ENCODE measurements at places on chromosomes 6 and 20. TPM values are rescaled to one million over a fixed set of nuclear protein-coding genes. Genes with fewer than 3 reads are reported as not detected.

GRCh38 chr6:128078276-128078675, 177.4 kb upstream of the THEMIS start:
- no peaks in the 10 kb centered on the region for H3K27me3 ChIP-seq
- no peaks in the 10 kb centered on the region for H3K4me1 ChIP-seq
- no peak for DNase-seq
- H3K4me3 ChIP-seq, result no peak overlapping the region

DNA sequence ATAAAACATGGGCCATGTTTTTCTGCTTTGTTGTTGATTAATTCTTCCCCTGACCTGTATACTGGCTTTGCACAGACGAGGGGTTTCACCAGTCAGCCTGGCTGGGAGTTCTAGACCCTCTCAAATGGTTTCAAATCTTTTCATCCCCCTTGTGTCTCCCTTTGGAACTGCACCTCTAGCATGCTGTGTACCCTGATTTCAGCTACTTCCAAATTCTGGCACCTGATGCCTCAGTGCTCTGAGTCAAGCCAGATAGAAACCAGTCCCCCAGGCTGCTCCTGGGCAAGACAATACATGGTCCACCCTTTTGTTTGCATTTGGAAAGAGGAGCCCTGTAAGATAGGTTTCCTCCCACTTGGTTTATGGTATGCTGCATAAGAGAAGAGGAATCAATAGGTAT, 290.2 kb downstream of the BTBD3 start:
- H3K4me3 ChIP-seq, result no peak overlapping the region
- H3K27me3 ChIP-seq, result no peaks in the 10 kb centered on the region
- H3K4me1 ChIP-seq, result no peaks in the 10 kb centered on the region
- no peak overlapping the region for H3K27ac ChIP-seq
- no peaks in the 10 kb centered on the region for H3K36me3 ChIP-seq

DNA sequence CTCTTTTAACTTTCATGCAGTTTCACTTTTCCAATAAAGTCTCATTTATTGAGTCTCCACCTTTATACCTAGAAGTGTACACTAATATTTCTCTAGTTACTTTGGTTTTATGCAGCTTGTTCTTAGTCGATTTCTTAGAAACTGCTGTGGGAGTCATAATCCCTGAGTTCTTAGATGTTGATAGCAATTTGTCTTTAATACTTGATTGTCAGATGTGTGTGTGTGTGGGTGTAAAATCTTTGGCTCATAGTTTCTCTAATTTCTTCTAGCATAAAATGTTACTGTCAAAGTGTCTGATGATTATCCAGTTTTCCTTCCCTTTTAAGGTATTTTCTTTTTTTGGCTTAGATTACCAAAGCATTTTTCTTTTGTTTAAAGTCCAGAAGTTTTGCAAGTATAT, 473.8 kb upstream of the PTCHD4 start:
- DNase-seq, result no peak

GRCh38 chr20:52105442-52106422, 85.8 kb downstream of the ZFP64 start:
- H3K4me3 ChIP-seq, result no peak overlapping the region
- no peaks in the 10 kb centered on the region for H3K36me3 ChIP-seq
- no peak overlapping the region for H3K27ac ChIP-seq
- no peaks in the 10 kb centered on the region for H3K4me1 ChIP-seq
- DNase-seq, result no peak

DNA sequence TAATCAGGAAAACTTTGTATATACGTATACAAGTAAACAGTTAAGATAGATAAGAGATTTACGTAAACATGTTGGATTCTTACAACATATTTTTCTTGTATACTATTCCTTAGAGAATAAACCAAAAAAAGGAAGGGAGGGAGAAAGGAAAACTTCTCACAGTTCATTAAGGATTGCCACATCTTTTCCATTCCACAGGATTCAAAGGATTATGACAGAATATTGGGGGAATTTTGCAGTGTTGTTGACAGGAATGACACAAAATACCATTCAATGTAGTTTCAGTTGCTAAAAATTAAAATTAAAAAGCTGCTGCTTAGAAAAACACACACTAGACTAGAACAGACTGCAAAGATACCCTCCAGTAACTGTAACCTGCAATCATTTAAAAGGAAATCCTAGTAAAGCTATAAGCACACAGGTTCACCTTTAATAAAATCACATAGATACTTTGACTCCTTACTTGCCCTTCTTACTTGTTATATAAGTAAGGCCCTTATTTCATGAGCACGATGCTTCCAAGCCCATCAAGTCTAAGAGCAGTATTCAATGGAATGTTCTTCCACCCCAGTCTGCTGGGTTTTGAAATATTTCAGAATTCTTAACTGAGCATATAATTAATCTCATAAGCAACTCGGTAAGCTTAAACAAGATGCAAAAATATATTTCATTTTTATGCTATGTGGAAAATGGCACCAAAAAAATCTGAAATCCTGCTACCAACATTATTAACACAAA, 107.8 kb downstream of the SMLR1 start:
- H3K27me3 ChIP-seq, result no peaks in the 10 kb centered on the region
- peaks cover 18% of the 10 kb centered on the region for H3K4me1 ChIP-seq
- H3K27ac ChIP-seq, result no peak overlapping the region
- no peak for DNase-seq

DNA sequence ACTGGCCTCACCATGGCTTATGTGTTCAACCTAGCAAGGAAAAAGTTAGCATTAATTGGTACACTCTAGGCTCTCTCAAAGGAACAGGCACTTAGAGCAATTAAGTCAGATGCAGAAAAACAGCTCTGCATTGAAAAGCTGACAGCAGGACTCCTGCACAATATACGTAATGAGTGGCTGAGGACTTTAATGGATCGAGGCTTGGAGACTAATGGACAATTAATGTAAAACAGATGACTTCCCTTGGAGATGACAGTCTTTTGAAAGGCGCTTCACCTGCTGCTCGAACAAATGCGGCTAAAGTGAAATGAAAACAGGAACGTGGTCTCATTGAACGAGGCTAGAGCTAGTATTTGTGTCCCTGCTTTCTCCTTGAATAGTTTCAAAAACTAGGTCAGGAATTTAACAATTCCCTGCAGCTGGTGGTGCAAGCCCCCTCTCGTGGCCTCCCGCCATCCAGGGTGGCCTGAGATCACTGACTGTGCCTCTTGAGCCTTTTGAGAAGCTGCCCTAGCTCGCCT, 137.1 kb downstream of the ELOVL4 start:
- H3K27ac ChIP-seq, result no peak overlapping the region
- no peak for DNase-seq
- H3K27me3 ChIP-seq, result no peaks in the 10 kb centered on the region
- peaks cover 5% of the 10 kb centered on the region for H3K4me1 ChIP-seq
- H3K36me3 ChIP-seq, result no peaks in the 10 kb centered on the region

DNA sequence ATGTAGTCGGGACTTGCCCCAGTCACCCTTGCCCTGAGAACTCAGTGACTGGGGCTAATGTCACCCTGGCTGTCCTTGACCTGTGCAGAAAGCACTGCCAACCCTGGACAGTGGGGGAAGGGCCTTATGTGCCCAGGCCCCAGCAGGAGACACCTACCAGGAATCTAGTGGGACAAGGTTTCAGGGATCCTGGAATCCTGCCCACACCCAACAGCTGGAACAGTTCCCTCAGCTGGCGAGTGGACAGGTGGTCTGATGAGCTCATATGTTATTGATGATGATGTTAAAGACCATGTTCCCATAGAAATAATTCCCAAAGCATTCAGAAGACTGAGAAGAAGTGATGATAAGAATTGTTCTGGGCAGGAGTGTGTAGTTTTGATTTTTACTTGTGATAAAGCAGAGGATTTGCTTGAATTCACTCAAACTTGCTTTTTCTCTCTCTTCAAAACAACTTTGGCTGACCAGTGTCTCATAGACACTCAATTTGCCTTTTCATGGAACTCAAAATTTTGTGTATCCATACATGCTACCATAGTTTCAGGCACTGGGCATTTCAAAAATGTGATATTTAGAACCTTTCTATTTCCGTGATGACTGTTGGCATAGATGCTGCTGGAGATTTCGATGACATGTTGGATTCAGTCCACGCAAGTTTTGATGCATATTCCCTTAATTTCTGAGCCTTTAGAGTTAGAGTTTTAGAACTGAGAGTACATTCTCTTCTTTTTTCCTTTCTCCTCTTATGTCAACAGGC, 79.3 kb downstream of the SLC22A3 start:
- no peaks in the 10 kb centered on the region for H3K27me3 ChIP-seq
- no peaks in the 10 kb centered on the region for H3K36me3 ChIP-seq
- H3K4me3 ChIP-seq, result no peak overlapping the region
- H3K4me1 ChIP-seq, result peaks cover 10% of the 10 kb centered on the region
- no peak for DNase-seq
- no peak overlapping the region for H3K27ac ChIP-seq

DNA sequence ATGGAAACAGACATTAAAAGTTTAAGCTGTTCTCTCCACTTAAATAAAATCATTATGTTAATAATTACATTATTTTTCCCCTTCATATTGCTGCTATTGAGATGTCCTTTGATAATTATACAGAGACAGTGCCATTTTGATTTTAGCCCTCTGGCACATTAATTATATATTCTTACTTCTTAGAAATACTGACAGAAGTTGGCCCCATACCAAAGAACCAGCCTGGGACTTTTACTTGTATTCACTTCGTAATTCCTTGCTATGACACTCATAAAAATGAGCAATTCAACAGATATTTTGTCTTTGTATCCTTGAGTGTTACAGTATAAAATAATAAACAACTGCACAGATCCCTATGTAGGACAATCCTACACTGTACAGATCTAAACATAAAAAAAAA, 743.7 kb downstream of the TBC1D32 start:
- no peak for DNase-seq
- H3K27me3 ChIP-seq, result no peaks in the 10 kb centered on the region
- H3K36me3 ChIP-seq, result no peaks in the 10 kb centered on the region
- no peak overlapping the region for H3K27ac ChIP-seq
- H3K4me3 ChIP-seq, result no peak overlapping the region

DNA sequence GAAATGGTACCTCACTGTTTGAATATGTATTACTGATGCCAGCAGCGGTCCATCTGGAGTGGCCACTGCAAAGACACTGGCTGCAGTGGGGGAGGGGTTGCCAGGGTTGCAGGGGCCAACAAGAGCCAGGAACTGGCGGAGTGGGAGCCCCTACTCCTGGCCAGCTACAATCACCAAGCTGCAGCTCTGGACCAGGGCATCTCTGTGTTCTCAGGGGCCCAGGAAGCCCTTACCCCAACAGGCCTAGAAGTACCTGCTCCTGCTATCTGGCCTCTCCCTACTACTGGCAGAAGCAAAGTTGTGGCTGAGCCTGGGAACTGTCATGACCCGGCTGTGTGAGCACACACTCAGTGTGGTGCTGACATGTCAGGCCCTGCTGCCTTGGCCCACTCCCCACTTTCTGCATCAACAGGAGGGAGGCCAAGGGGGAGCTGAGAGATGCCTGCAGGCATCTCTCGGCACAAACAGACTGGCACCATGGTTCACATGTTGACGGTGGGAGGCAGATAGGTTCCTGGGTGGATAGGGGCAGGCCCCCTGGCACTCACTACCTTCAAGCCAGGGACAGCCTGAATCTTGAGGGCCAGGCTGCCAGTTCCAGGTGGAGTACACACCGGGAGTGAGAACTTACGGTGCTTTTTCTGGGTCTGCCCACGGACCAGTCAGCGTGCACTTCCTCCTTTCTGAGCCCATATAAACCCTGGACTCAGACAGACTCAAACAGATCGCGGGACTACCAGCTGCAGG, 1188.0 kb downstream of the GRIK2 start:
- DNase-seq, result no peak
- H3K27me3 ChIP-seq, result no peaks in the 10 kb centered on the region
- H3K27ac ChIP-seq, result no peak overlapping the region
- H3K36me3 ChIP-seq, result no peaks in the 10 kb centered on the region

GRCh38 chr20:36435592-36436541, 105.5 kb upstream of the MYL9 start:
- H3K27ac ChIP-seq, result no peak overlapping the region
- H3K4me1 ChIP-seq, result peaks cover 16% of the 10 kb centered on the region
- no peaks in the 10 kb centered on the region for H3K36me3 ChIP-seq
- H3K4me3 ChIP-seq, result peak overlapping the region; percentile 34
- no peaks in the 10 kb centered on the region for H3K27me3 ChIP-seq

GRCh38 chr6:166567107-166567506, 19.4 kb downstream of the RAMACL start:
- H3K4me1 ChIP-seq, result no peaks in the 10 kb centered on the region
- H3K27me3 ChIP-seq, result no peaks in the 10 kb centered on the region
- H3K27ac ChIP-seq, result no peak overlapping the region
- no peaks in the 10 kb centered on the region for H3K36me3 ChIP-seq
- H3K4me3 ChIP-seq, result no peak overlapping the region
- no peak for DNase-seq

DNA sequence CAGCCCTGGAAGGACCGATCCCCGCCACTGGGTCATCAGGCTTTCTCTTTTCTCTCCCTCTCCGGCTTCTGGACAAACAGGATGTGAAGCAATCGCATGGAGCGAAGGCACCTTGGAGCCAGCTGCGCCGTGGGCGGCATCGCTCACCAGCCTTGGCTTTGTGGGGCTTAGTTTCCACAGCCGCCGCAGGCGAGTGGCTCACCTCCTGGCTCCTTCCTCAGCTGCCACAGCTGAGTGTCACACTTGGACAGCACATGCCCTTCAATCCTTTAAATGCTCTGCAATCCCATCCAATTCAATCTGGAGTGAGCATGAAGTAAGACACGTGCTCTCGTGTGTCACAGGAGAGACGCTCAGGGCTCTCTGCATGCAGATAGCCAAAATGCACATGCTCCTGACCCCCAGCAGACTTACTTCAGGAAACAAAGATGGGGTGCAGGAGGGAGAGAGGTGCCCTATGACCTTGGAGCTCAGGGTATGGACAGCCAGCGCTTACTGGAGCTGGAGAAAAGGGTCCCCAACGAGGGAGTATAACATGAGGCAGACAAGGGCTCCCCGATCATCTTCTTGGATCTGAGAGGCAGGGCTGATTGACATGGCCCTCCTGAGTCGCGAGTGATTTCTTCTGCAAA, 70.9 kb downstream of the BMP7 start:
- H3K4me1 ChIP-seq, result peaks cover 11% of the 10 kb centered on the region
- H3K27ac ChIP-seq, result no peak overlapping the region
- H3K36me3 ChIP-seq, result no peaks in the 10 kb centered on the region
- H3K4me3 ChIP-seq, result no peak overlapping the region

DNA sequence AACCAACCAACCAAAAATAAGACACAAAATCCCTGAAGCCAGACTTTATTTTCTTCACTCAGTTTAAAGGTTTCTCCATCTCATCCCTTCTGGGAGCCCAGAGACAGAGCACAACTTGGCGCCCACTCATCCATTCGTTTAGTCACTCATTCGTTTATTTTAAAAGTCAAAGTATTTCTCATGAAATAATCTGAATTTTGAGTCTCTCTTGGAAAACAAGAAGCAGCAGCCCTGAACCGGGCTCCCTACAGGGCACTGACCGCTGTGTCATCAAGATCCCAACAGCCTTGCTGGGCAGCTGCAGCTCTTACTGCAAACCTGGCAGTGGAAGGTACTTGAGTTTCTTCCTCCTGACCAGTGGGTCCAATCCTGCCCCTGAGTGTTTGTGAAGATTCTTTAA, 171.6 kb downstream of the THBS2 start:
- H3K36me3 ChIP-seq, result no peaks in the 10 kb centered on the region
- H3K27ac ChIP-seq, result no peak overlapping the region
- H3K4me1 ChIP-seq, result no peaks in the 10 kb centered on the region
- no peak for DNase-seq
- H3K4me3 ChIP-seq, result no peak overlapping the region

GRCh38 chr6:37209461-37210205, 39.7 kb downstream of the PIM1 start:
- no peak for DNase-seq
- H3K27me3 ChIP-seq, result no peaks in the 10 kb centered on the region
- H3K4me3 ChIP-seq, result no peak overlapping the region

Gene GGTLC1
- total RNA-seq, result not detected

Gene LAMA2
- total RNA-seq, result 8.2 TPM

Gene MYO6
- total RNA-seq, result 44.1 TPM

Gene TGM2
- total RNA-seq, result 6.1 TPM

Gene CTAGE9
- not detected for total RNA-seq

Gene PNPLA1
- total RNA-seq, result 0.10 TPM

Gene DZANK1
- total RNA-seq, result 1.7 TPM

Gene CENPQ
- 11.3 TPM for total RNA-seq

Gene TMEM244
- not detected for total RNA-seq

Gene ANKRD6
- total RNA-seq, result 9.9 TPM

All from HCT116 (cell line).